Stimulated activated CD4-positive, alpha-beta T cell treated with anti-CD3 and anti-CD28 coated beads, Interleukin-4, amount 100 ng/mL, for 24 hours (primary cell): ENCODE measurements at places on chromosomes 5 and 9.

- DNase-seq: no peak
These were observed 319.0 kb upstream of the PTGER4 start for GRCh38 chr5:40360685-40361084.

DNA sequence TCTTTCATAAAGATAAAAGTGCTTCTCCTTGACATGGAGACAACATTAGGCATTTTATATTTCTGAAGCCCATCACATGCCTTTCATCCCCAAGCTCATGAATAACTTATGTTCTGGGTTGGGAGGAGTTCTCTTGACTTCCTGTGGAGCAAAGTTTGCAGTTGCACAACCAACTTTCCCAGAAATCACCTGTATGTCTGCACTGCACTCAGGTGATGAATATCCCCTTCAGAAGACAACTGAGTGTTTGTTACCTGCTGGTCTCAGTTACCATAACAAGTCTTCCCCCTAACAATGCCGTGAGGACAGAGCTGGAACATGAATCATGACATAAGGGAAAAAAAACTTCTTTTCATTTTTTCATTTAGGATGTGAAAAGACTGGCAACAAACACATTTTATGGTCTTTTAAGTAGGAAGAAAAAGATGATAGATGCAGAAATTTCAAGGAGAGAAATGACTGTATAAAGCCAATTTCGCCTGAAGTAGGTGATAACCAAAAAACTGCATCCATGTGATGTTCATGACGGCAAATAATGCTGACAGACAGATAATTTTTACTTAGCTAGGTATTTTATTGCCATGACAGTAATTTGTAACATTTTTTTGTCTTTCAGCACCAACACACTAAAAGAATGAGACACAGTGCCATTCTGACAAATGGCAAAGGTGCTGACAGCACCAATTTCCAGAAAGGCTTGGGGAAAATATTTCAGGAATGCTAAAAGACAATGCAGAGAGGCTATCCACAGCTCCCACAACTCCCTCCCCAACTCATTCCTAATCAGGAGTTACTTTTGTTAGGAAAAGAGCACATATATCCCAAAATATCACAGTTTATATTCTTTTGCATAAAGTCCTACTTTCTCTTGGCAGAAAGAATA is 656.3 kb downstream of the PRELID2 start:
- DNase-seq: no peak

GRCh38 chr5:69019668-69020375 is 74.0 kb upstream of the SLC30A5 start:
- no peak for DNase-seq

- DNase-seq: no peak
These were observed 59.7 kb downstream of the CARTPT start for GRCh38 chr5:71778678-71779276.

DNA sequence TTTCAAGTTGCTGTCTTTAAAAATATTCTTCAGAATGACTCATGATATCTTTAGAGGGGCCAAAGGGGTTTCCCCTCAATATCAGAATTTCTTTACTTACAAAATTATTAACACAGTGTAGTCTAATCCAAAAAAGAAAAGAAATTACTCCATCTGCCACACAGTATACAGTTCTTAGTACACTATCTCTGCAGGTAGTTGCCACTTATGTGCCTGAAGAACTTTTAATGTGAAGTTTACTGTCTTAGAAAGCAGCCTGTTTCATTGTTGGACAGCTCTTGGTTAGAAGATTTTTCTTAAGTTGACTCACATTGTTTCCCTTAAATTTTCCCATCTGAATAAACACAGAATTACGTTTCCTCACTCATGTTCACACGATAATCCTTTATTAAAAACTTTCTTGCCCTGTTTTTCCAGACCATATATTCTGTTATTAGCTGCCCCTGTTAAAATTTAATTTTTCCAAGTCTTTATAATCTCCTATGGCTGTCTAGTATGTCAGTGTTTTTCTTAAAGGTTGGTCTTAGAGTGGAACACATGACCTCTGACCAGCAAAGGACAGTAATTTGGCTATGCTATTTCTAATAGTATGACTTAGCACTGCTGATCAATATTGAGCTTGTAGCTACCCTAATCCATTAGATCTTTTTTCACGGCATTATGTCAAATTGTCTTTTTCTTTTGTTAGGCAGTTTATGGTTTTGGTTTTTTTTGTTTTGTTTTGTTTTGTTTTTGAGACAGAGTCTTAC is 21.8 kb upstream of the FKTN start:
- DNase-seq: no peak

DNA sequence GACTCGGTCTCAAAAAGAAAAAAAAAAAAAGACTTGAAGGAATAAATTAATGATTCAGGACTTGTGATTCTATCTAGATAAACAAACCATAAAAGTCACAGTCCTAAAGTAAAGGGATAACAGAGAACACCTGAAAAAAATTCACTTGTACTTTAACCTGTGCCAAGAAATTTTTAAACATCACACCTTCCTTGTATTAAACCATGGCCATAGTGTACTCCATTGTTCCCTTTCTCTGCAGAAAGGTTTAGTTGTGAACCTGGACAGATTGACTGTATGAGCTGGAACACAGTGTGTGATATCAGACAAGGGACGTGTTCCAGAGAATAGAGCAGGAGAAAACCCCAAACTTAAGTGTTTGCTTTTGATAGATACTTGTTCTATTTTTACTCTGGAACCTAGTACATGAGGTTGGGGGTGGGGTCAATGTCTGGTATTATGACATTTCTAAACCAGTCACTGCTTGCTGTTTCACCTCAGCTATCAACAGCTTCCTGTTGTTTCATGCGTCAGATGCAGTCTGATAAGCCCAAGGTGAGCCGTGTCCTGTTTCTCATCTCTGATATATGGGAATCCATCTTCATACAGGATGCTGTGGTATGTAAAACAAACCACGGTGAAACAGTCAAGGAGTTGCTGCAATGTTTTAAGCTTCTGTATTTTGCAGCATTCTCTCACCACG is 62.5 kb upstream of the ITGA1 start:
- DNase-seq: peak; percentile 61

DNA sequence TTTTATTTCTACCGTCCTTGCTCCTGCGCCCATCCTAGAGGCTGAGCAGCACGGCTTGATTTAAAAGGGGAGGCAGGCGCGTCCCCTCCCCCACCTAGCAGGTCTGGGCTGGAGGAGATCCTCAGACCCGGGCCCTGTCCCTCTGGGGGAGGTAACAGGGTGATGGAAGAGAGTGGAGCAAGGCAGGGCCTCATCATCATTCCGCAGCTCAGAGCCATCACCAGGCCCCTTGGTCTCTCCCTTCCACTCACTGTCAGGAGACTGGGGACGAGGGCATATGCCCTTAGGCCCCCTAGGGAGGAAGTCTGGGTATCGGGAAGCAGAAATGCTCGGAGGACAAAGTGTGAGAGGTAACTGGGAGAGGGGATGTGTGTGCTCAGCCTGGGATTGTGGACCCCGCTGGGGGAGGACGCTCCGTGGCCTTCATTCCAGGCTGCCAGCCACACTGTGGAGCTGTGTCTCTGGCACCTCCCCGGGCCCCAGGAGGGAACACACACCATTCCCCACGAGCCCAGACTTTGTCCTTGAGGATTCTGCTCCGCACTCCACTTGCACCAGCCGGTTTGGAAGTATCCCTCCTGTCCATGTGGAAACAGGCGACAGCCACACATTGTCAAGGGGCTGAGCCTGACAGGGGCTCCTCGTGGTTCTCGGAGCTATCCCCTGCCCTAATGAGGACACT is 761 bp downstream of the REEP2 start:
- DNase-seq: no peak

DNA sequence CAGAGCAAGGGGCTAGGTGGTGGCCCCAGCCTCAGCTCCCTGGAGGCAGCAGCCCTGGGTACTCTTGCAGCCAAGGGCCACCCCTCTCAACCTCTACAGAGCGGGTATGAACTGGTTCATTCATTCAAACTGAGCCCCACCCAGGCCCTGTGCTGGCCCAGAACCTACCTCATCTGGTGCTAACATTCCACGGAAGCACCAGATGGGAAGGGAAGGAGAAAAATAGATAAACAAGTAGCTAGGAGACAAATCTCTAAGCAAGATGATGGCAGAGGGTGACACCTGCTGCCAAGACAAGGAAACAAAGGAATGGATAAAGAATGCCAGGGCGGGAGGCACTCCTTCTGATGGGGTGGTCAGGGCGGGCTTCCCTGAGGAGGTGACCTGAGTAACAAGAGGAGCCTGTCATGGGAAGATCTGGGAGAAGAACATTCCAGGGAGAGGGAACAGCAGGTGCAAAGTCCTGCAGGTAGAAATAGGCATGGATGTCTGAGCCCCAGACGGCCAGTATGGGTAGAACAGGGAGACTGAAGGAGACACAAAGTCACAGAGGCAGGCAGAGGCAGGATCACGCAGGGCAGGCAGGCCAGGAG is 6.1 kb downstream of the ST6GALNAC4 start:
- DNase-seq: no peak

GRCh38 chr9:95754533-95755420 is 120.7 kb upstream of the ERCC6L2 start:
- DNase-seq: no peak

DNA sequence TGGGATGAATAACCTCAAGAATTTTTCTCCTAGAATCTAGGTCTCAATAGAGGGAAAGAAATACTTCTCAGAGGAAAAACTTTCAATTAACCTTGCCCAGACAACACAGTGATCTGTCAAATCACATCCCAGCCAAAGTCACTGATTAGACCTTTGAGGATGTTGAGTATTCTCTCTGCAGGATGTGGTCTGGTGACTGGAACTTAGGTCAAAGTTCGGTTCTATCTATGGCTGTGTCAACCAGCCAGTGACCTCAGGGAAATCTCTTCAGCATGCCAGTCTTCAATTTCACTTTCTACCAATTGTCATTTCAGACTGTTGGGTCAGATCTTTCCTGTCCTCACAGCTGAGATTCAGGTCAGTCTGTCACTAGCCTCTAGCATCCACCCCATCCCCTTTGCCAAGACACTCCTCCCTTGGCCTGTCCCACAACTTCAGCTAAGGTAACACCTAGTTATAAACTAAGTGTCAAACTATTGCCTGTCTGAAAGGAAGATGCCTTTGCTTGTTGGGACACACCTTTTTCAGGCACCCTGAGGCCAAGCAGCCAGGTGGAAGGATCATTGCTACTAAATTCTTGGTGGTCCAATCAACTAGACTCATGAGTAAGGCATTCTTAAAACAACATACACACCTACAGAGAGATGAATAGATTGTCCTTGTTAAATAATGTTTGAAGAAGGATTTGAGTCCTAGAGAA is 156.3 kb upstream of the FST start:
- DNase-seq: no peak

GRCh38 chr9:97695995-97696802 is 941 bp downstream of the XPA start:
- DNase-seq: peak; percentile 17

GRCh38 chr9:135077497-135078200 is 9.8 kb upstream of the OLFM1 start:
- no peak for DNase-seq

- no peak for DNase-seq
These were observed 72.4 kb downstream of the SGCD start for GRCh38 chr5:156399323-156399722.

DNA sequence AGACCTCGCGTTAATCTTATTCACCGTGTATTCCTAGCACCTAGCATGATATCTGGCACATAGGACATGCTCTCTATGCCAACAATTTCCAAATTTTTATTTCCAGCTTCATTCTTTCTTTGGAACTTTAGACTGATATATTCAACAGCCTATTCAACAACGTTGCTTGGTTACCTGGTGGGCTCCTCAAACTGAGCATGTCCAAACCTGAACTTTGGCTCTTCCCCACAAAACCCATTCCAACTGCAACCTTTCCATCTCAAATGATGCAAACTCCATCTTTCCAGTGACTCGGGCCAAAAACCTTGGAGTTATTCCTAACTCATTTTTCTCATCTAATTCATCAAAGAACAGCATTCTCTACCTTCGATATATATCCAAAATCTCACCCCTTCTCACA is 525.2 kb downstream of the AGTPBP1 start:
- DNase-seq: no peak

DNA sequence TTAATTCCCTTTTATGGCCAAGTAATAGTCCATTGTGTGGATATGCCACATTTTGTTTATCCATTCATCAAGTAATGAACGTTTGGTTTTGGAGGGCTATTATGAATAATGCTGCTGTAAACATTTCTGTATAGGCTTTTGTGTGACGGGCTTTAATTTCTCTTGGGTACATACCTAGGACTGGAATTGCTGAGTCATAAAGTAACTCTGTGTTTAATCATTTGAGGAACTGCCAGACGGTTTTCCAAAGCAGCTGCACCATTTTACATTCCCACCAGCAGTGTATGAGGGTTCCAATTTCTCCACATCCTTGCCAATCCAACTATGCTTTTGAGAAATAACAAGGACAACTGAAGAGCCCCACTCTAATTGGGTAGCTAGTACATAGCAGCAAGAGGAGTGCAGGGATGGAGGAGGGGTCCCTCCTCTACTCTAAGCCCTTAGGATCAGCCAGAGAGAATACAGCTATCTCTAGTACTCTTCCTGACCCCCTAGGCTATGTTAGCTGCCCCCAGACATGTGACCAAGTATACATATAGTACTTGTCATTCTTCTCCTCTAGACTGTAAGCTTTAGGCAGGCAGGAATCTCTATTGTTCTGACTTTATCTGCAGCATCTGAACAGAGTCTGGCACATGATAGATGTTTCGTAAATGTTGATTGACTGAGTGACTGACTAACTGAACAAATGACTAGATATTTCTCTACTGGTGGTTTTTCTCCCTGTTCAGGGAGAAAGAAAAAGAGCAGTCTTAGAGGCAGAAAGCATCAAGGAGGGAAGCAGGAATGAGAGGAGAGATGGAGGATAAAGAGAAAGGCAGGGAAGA is 22.1 kb upstream of the MATR3 start:
- no peak for DNase-seq

DNA sequence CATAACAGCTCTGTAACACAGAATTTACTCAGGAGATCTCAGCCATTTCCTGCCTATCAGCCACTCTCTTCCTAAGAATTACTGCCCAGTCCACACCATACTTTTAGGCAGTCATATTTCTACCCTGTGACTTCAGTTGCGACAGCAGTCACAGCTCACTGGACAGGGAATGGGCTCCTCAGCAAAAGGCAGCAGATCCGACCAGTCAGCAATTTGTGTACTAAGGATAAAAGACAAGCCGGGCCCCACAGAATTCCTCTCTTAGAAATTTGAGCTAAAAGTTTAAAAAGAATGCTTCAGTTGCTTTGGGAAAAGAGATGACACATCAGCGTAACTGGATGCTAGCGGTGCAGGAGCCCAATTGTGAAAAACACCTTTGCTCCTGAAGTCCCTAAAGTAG is 172.1 kb downstream of the ENC1 start:
- no peak for DNase-seq
